ENCODE measurements at places on chromosomes 3 and 15.

- no peak for DNase-seq
Observed at GRCh38 chr15:40511472-40512133, 40.8 kb downstream of the CHST14 start.

GRCh38 chr3:157255797-157256196 lies 95.8 kb upstream of the CCNL1 start:
- DNase-seq: no peak

GRCh38 chr3:124878561-124879336 lies 8.4 kb downstream of the ITGB5 start:
- DNase-seq: peak; percentile 78

DNA sequence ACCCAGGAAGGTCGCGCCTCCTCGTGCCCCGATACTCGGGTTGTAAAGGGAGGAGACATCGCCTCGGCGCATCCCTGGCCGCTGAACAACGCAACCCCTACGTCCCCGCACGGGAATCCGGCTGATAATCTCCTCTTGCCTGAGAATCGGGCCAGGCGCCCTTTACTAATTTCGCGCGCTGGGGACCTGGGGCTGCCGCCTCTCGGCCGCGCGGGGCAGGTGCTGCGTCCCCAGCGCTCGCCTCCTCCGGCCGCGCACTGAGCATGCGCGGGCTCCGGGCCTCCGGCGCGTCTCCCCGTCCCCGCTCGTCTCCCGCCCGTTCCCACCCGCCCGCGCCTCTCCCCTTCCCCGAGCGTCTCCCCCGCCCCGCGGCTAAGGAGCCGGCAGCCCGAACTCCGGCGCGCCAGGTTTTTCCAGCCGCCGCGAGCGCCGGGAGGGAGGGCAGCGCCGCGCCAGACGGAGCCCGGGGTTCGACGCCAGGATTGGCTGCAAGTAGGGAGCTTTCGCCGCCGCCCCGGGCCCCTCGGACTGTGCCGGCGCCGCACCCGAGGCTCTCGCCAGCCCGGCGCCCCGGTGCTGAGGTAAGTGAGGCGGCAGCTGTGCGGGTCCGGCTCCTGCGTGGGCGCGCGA lies at the start of gene CNTN4:
CNTN4 (plus strand) TSS at position 469 of the 630 bp plus-strand sequence.
- no peak for DNase-seq

DNA sequence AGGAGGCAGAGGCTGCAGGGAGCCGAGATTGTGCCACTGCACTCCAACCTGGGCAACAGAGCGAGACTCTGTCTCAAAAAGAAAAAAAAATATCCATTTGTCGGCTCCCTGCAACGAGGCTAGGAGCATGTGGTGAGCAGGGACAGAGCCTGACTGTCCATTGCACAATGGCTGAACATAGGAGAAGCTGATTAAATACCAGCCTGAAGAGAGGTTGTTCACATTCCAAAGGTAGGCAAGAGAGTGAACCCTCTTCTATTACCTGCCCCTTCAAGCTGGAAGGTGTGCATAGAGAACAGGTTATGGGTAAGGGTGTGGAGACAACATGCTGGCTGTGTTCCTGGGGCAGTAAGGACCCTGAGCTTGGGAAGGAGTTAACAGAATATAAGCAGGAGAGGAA lies 78.7 kb downstream of the DAPK2 start:
- DNase-seq: no peak

Measured in HTR-8/SVneo (cell line).